Regular cardiac myocyte (primary cell): ENCODE measurements at places on chromosomes 7 and 10. TPM values are rescaled to one million over a fixed set of nuclear protein-coding genes. Genes with fewer than 3 reads are reported as not detected.

Gene NEURL1
- under 0.01 TPM in 2 replicates for total RNA-seq

Gene DPYSL4
- 7.5 and 7.6 TPM in 2 replicates for total RNA-seq

Gene P4HA1
- 411 and 711 TPM in 2 replicates for total RNA-seq

Gene SRI
- total RNA-seq, result 67.4 and 158 TPM in 2 replicates

Gene CHAT
- not detected in 2 replicates for total RNA-seq

Gene SGCE
- total RNA-seq, result 67.1 and 166 TPM in 2 replicates

Gene WNT16
- under 0.01 and 0.38 TPM in 2 replicates for total RNA-seq

Gene IGFBP3
- total RNA-seq, result 63.3 and 524 TPM in 2 replicates

Gene OPN4
- total RNA-seq, result not detected in 2 replicates

Gene GIMAP5
- total RNA-seq, result 0.28 and 0.38 TPM in 2 replicates

Gene DNAH11
- total RNA-seq, result 4.0 and 7.6 TPM in 2 replicates

Gene GNAT3
- 0.28 and 0.58 TPM in 2 replicates for total RNA-seq

Gene MCM7
- 20.0 and 148 TPM in 2 replicates for total RNA-seq

Gene TRPV5
- total RNA-seq, result not detected in 2 replicates

Gene PNLIPRP1
- not detected in 2 replicates for total RNA-seq

Gene UTF1
- total RNA-seq, result not detected in 2 replicates

Gene GRM3
- total RNA-seq, result not detected in 2 replicates

Gene VAX1
- total RNA-seq, result not detected in 2 replicates

Gene DPP6
- total RNA-seq, result not detected in 2 replicates
